ENCODE measurements at places on chromosomes 5 and 9. TPM values are rescaled to one million over a fixed set of nuclear protein-coding genes. Genes with fewer than 3 reads are reported as not detected.

Gene SLC34A1
- total RNA-seq, result 0.02 TPM

Gene ADAMTS19
- total RNA-seq, result 0.10 TPM

Gene PCDHGB6
- not detected for total RNA-seq

GRCh38 chr9:20473515-20474013, 148.7 kb downstream of the MLLT3 start:
- DNase-seq, result no peak

DNA sequence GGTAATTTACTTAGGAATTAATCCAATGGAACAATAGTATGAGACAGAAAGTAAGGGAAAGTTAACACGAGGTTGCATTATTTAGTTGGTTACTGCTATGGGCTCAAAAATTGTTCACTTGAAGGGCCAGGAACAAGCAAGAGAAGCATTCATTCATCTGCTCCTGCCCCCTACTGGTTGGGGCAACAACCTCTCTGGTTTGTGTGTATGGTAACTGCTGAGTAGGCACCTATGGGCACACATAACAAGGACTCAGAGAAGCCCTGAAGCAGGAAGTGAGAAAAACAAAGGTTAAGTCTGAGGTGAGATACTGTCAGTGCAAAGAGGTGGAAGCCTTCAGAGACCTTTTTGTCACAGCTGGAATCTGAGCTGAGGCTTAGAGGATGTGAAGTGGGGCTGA, 34.4 kb upstream of the RANBP6 start:
- peak; percentile 24 for DNase-seq

- DNase-seq, result no peak
These were observed 814 bp downstream of the PLCXD3 start for GRCh38 chr5:41509399-41510175.

GRCh38 chr5:133059621-133060020, 7.8 kb downstream of the HSPA4 start:
- no peak for DNase-seq

DNA sequence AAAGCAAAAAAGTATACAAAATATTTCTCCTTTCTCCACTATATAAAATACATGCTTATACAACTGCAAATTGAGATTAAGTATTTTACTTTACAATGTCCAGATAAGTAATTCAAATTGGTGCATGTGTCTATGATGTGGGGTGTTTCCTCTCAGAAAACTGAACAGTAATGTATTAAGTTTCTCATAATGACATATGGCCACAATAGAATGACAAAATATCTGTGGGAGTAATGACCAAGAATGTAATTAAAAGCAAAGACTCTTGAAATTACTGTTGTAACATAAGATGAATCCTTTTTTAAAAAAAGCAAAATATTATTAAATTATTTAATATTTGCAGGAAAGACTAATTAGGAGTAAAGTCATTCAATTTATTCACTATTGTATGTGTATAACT, 155.1 kb downstream of the RFX3 start:
- no peak for DNase-seq

DNA sequence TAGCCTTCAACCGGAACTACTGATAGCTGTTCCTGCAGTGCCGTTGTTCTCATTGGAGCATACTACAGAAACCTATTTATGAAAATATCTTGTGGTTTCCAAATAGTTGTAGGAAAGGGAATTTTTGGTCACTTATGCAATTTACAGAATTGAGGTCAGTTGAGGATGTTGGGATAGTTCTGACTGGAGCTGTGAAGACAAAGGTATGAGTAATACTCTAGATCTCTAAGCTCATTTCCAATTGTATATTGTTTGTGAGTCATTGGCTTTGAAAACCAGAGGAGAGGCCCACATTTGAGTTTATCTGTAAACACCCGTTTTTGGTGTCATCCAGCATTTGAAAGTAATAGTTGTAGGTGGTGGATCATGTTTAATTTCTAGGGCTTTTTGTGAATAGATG, 561.3 kb upstream of the WWC1 start:
- DNase-seq, result peak; percentile 96

DNA sequence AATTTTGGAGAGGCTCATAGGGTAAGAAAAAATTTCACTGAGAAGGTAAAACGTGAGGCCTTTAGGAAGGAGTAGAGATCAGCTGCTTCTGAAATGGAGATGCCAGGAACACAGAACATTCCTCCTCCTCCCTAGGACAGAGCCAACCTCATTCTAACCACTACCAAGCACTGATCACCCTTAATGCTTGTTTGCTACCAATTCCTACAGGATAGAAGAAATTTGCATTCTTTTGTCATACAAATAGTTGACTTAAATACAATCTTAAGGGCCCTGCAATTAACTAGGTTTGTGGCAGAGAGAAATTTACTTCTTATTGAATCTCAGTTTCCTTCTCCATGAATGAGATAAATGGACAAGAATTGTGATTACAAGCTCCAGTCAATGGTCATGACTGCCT, 780.2 kb upstream of the WWC1 start:
- DNase-seq, result no peak

DNA sequence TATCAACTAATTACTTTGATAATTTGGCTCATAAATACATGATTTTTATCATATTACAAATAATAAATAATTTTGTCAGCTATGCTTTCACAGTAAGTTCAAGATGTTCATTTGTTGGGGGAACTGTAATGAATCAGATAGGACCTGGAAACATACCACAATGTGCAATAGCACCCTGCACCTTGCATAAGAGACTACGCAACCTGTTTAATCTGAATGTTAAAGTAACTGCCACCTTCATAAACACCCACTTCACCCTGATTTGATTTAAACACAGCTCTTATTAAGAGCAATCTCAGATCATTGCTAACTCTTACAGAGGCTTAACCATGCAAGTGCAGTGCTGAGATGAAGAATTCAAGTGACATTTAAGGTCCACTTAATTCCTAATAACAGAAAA, 69.1 kb upstream of the GABRA1 start:
- DNase-seq, result no peak

DNA sequence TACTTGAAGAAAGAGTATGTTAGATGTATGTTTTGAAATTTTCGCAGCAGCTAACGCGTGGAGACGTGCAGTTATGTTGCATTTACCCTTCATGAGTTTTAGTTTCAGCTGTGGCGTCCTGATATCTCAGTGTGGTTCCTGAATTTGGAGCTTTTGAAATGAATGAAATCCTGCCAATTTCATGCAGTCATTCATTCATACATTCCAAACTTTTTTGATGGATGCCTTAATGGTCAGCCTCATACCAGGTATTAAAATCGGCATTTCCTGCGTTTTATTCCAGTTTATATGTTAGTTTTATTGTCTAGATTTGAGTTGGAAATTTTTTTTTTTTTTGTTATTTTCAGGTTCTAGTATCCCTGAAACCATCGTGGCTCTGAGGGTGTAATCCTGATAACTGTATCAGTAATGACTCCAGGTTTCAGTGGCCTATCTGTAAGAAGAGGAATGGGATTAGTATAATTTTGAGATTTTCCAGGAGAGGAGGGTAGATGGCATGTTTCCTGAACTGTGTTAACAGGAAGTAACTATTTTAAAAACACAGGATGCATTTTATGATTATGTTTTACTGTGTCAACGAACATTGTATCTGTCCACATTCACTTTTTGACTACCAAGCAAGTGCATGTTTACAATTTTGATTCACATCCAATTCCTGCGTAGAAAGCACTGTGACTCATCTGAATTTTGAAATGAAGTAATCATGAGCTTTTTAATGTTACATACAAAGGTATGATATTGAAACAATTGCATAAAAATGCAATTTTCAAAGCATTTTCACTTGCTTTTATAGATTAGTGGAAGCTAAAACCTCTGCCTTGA, 1.0 kb downstream of the FOCAD start:
- peak; percentile 72 for DNase-seq

DNA sequence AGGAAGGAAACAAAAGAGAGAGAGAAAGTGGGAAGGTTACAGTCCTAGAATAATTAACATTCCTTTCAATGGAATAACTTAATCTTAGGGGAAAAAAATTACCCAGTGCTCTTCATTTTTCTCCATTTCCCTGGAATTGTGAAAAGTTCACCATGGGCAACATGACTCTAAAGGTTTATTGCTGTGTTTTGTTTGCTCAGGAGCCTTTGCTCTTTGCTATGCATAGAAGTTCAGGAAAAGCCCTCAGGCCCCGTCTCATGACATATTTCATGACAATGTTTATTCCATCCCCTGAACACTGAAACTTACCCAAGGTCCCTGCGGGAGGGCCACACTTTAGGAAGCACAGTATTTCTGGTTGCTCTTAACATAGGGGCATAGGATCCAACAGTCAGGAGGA, 9.8 kb upstream of the CTSL start:
- DNase-seq, result peak; percentile 41

Measured in M059J (cell line).